Brain (organoid and tissue), 16 donors: ENCODE measurements at places on chromosomes 1 and 21. TPM values are rescaled to one million over a fixed set of nuclear protein-coding genes. Genes with fewer than 3 reads are reported as not detected.

The LDLRAD2 gene
- polyA plus RNA-seq: not detected

The KIF2C gene
- 43.1 TPM for polyA plus RNA-seq

The KRTAP7-1 gene
- not detected for polyA plus RNA-seq

The C1orf105 gene
- polyA plus RNA-seq: not detected

The KRTAP12-2 gene
- polyA plus RNA-seq: not detected

The LCE5A gene
- not detected for polyA plus RNA-seq

The CD48 gene
- polyA plus RNA-seq: 1.0 TPM

The LCE1B gene
- polyA plus RNA-seq: not detected

The NHLH1 gene
- polyA plus RNA-seq: 1.0 TPM

The ADAMTSL4 gene
- polyA plus RNA-seq: 2.4 TPM

The VSIG8 gene
- not detected for polyA plus RNA-seq
